G401 (cell line): ENCODE measurements at places on chromosomes 13 and 19.

DNA sequence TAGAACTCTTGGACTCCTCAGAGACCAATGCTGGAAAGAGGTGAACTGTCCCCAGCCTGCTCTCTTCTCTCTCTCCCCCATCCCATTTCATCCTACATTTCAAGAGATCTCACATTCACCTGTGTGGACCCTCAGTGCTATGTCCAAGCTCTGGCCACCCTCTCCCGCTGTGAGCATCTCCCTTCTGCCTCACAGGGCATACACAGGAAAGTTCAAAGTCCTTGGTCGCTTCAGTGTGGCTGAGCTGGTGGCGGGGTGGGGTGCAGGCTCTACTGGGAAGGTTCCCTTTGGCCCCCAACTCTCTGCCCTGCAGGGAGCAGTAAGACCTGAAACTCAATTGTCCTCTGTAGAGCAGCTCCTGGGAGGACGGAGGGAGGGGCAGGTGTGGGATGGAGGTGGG, 27.0 kb downstream of the SPTBN4 start:
- no peak for DNase-seq

DNA sequence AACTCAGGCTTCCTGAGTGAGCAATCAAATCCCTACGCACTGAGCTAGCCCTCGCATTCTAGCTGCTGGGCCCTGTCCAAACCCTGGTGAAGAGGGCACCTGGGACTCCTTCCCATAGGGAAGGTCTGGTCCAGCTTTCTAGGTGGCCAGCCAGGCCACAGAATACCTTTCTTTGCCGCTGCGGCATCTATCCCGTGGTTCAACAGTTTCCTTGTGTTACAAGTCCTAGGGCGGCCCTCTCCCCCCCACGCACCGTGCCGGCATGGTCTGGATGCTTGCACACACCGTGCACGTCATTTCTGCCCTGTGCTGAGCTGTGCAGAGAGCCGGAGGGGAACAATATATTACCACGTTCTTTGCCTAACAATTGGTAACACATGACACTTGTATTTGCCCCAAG, 164.6 kb upstream of the TSHZ3 start:
- DNase-seq = no peak

DNA sequence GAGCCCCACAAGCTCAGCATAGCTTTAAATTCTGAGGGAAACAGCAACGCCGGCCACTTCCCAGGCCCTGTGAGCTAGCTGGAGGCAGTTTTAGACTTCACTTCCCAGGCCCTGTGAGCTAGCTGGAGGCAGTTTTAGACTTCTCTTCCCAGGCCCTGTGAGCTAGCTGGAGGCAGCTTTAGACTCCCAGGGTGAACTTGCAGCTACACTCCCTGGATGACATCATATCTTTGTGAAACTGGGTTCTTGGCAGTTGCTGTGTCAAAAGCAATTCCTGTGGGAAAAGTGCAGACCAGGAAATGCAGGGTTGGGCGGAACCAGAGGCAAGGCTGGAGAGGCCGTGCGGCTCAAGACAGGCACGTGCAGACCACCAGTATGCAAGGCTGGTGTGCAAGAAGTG, 12.7 kb downstream of the SOX1 start:
- no peak for DNase-seq

- DNase-seq = no peak
Observed at GRCh38 chr19:2618611-2619010, 83.9 kb downstream of the GNG7 start.

GRCh38 chr19:17517898-17518297, 6.4 kb downstream of the PGLS start:
- DNase-seq = no peak
